ENCODE measurements at places on chromosomes 4 and X.

DNA sequence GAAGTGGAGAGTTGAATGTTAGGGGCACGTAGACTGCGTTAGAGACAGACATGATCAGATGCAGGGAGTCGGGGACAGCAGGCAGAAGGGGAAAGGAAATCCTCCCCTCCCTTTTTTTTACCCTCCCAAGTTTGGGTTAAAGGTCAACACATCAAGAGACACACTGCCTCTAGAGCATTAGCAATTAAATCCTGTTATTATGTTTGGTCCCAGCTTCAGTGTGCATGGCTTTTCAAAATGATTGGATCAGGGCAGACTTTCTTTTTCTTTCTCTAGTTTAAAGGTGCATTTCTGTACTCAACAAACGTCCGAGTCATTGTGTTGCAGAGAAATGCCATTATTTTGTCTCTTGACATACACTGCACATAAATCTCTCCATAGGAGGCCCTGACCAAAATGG, 63.9 kb downstream of the USP26 start:
- DNase-seq: no peak

DNA sequence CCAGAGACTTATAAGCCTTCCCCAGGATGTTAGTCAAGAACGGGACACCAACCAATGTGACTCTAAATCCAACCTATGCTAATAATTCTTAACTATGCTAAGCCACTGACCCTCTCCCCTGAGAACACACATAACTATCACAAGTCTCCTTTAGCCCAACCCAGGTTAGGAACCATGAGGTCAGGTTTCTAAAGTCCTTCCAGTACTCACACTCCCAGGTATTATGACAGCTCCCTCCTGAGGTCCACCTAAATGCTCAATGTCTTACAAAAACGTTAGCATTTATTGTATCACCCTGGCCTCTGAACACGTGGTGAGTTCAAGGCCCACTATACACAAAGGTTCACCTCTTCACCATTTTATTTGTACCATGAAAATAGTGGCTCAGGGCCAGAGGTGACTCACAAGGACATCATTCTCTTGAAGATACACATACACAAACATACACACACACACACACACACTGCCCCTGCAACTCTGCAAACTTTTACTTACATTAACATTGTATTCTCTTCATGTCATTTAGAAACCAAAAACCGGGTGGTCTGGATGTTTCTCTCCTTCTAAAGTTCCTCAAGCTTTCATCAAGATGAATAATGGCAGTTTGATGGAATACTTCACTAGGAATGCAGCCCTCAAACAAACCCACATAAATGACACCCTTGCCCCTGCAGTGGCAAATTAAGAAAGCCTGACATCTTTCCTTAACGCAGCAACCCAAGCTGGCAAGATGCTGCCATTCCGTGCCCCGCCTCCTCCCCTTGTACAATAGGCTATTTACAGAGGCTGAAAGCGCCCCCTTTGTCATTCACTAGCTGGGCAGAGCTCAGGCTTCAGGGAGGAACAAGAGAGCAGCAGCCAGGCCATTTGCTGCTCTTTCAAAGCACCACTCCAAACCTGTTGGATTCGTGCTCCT, 17.7 kb downstream of the ACSL1 start:
- DNase-seq: no peak

DNA sequence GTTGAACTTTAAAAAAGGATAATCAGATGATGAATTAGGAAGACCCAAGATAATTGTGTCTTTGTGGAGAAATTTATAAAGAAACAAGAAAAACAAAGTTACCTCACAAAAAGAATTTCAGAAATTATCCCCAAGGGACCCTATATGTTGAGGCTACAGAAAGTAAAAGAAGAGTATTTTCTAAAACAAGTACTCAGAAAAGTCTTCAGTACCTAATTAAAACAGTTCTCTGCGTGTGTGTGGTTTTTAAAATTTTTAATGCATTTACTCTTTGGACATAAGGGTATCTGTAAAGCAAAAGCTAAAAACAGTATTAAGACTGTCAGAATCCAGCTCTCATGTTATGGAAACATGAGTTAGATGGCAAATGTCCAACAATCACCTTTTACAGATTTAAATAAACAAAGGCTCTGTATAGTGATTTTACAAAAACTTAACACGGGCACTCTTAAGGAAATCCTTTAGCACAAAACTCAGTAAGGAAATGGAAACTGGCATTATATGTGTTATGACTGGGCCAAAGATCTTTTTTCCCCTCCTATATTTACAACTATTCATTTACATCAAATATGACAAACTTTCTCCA, 187.5 kb downstream of the NSUN7 start:
- DNase-seq: no peak

DNA sequence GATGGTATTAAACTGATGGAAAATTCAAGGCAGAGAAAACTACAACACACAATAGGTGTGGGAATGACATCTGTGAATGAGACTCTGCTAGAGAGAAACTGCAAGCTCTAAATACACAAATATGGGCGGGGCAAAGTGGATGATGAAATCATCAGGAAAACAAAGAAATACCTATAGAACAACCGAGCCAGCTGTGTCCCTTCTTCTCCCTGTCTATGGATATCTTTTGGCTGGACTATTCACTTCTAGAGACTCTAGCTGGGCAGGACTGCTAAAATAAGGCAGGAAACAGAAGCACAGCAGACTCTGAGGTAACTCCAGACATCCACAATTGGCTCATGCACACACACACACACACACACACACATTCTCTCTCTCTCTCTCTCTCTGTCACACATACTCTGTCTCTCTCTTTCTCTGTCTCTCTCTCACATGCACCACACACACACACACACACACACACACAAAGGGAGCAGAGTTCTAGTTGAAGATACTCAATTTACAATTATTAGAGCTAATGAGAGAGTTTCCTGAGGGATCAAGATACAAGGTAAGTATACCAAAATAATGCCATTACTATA, 27.2 kb upstream of the EDNRA start:
- DNase-seq: no peak

GRCh38 chrX:135484641-135485289, 35.7 kb upstream of the INTS6L start:
- no peak for DNase-seq
